Natural killer cell treated with Interleukin-12 subunit alpha and Interleukin-12 subunit beta and Interleukin-15 and Interleukin-18, amount 100 ng/mL, for 72 hours (primary cell): ENCODE measurements at places on chromosomes 12 and 14. TPM values are rescaled to one million over a fixed set of nuclear protein-coding genes. Genes with fewer than 3 reads are reported as not detected.

DNA sequence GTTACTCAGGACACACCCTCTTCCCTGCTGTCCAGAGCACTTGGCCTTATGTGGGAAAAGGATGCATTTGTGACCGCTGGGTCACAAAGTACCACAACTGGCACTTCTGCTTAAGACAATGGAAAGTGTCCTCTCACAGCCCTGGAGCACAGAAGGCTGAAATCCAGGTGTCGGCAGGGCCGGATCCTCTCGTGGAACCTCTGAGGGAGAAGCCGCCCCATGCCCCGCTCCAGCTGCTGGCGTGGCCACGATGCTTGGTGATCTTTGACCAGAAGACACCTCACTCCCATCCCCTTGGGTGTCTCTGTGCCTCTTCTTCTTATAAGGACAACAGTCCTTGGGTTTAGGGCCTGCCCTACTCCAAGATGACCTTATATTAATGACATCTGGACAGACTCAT lies 157.0 kb downstream of the PIWIL1 start:
- H3K27ac ChIP-seq, result no peak overlapping the region
- H3K27me3 ChIP-seq, result peaks cover 4% of the 10 kb centered on the region
- no peak for DNase-seq
- H3K36me3 ChIP-seq, result no peaks in the 10 kb centered on the region

- no peak for DNase-seq
- no peaks in the 10 kb centered on the region for H3K27me3 ChIP-seq
- no peaks in the 10 kb centered on the region for H3K4me1 ChIP-seq
- no peak overlapping the region for H3K27ac ChIP-seq
Measured at GRCh38 chr12:78386871-78387270, 477.7 kb upstream of the SYT1 start.

GRCh38 chr14:61515436-61516117 lies 179.7 kb upstream of the HIF1A start:
- H3K4me1 ChIP-seq, result peaks cover 78% of the 10 kb centered on the region

DNA sequence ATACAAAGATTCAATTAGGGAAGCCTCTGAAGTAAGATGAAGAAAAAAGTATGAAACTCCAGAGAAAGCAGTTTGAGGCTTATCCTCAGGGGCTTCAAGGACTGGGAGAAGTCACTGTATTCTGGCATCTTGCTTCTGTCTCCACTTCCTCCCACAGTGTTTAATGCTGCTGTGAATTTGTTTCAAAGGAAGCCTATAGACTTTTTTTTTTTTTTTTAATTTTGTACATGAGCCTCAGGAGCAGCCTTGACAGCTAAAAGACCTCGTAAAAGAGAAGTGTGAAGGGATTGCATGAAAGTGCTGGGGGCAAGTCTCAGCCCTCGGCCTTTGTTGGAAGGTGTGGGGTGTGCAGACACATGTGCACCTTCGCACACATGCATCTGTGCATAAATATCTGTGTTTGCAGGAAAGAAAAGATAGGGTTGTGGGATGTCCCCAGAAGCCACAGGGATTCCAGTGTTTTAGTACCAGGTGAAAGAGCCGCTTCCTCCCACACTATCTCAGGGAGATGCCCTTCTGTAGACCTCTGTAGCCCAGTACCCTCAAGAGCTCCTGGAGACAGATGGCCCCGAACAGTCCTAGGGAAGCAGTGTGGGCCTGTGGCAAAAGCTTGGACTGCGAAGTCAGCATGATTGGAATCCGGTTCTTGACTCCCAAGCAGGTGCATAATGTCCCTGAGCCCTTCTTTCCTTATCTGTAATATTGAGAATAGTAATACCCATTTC lies 193.5 kb upstream of the BCL2L14 start:
- H3K36me3 ChIP-seq, result peaks cover 12% of the 10 kb centered on the region
- no peak overlapping the region for H3K4me3 ChIP-seq
- H3K4me1 ChIP-seq, result peaks cover 13% of the 10 kb centered on the region
- no peak for DNase-seq

DNA sequence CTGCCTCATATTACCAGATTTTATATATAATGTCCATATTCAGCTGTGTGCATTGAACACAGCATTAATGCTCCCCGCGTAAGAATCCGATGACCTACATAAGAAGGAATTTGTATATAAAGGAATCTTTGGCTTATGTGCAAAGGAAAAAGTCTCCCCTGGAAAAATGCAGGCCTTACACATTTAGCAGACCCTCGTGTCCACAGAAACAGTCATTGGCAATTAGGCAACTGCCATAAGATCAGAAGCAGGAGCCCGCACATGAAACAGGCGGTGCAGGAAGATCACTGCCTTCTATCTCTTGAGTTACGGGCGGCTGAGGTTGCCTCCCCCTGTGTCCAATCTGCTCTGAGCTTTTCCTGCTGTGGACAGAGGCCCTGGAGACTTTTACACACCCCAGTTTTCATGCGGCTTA lies 63.2 kb upstream of the RFX4 start:
- H3K27me3 ChIP-seq, result peaks cover 10% of the 10 kb centered on the region
- no peak overlapping the region for H3K4me3 ChIP-seq
- H3K36me3 ChIP-seq, result no peaks in the 10 kb centered on the region
- H3K4me1 ChIP-seq, result no peaks in the 10 kb centered on the region
- H3K27ac ChIP-seq, result no peak overlapping the region

GRCh38 chr14:37056473-37056872 lies 115.9 kb downstream of the SLC25A21 start:
- no peaks in the 10 kb centered on the region for H3K4me1 ChIP-seq
- peaks cover 4% of the 10 kb centered on the region for H3K36me3 ChIP-seq
- H3K27ac ChIP-seq, result no peak overlapping the region
- DNase-seq, result no peak

GRCh38 chr14:91352053-91352452 lies 65.6 kb downstream of the CCDC88C start:
- H3K27me3 ChIP-seq, result no peaks in the 10 kb centered on the region
- peak overlapping the region; percentile 88 for H3K4me3 ChIP-seq
- no peak for DNase-seq
- H3K27ac ChIP-seq, result peak overlapping the region; percentile 93
- H3K36me3 ChIP-seq, result no peaks in the 10 kb centered on the region
- peaks cover 84% of the 10 kb centered on the region for H3K4me1 ChIP-seq

- H3K27me3 ChIP-seq, result no peaks in the 10 kb centered on the region
- H3K4me1 ChIP-seq, result peaks cover 30% of the 10 kb centered on the region
- no peaks in the 10 kb centered on the region for H3K36me3 ChIP-seq
- H3K27ac ChIP-seq, result peak overlapping the region; percentile 100
- H3K4me3 ChIP-seq, result peak overlapping the region; percentile 91
- DNase-seq, result no peak
Measured at GRCh38 chr12:62604871-62605270, 138.2 kb downstream of the MON2 start.

DNA sequence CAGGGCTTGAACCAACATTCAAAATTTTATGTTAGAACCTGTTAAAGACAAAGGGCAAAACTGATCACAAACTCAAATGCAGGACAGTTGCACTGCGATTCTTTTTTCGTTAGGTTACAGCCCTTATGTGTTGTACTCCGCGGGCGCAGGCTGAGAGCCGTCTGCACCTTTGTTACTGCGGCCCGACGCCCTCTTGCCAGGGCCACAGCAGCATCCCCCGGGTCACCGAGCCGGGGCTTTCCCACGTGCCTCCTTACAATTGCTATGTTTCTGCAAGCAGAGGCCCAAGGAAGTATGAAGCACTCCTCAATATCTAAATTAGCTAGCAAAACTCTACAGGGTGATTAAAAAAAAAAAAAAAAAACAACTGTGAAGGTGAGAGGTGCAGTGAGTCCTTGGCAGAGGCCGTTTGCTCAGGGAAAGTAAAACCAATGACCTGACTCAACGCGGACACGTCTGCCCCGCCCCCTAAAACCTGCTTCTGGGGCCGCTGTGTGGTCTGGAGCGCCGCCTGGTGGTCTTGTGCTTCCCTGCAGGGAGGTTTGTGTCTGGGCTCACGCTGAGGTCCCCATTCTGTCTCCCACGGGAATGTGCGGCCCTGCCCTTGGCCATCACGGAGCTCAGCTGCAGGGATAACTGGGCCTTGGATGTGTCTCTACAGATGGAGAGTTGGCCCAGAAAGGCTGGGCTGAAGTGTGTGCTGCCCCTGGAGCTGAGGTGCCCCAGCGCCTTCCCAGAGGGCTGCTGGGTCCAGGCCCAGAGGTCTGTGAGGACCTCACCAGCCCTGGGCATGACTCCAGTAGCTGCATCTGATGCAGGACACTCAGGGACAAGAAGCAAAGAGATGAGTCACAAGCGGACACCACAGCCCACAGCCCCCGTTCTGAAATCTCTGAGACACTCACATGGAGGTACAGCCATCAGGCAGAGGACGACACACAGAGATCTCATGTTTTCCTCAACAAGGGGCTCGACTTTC lies 418.5 kb downstream of the TMEM121 start:
- H3K36me3 ChIP-seq, result no peaks in the 10 kb centered on the region
- H3K27me3 ChIP-seq, result peaks cover 26% of the 10 kb centered on the region
- peak overlapping the region; percentile 61 for H3K27ac ChIP-seq
- DNase-seq, result peak; percentile 81

DNA sequence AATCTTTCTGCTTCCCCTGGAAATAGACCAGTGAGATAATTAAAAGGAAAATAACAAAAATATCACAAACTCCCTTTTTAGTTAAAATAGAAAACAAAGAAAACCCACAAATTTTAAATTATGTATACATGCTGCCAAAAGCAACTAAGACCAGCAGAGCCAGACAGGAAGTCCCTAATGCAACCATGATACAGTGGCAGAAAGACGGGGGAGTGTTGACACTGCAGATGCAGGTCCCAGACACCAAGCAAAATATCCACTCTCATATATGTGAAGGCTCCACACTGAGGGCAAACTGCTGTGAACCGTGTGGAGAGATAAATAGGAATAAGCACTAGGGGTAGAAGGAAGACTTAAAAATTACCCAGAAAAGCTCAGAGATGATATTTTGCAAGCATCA lies 401.0 kb downstream of the BTG1 start:
- H3K4me3 ChIP-seq, result no peak overlapping the region
- no peaks in the 10 kb centered on the region for H3K36me3 ChIP-seq
- no peak for DNase-seq
- peaks cover 2% of the 10 kb centered on the region for H3K27me3 ChIP-seq

- no peak overlapping the region for H3K27ac ChIP-seq
- no peak for DNase-seq
- no peak overlapping the region for H3K4me3 ChIP-seq
- H3K36me3 ChIP-seq, result no peaks in the 10 kb centered on the region
Measured at GRCh38 chr14:38755036-38755435, 348.0 kb downstream of the SEC23A start.

DNA sequence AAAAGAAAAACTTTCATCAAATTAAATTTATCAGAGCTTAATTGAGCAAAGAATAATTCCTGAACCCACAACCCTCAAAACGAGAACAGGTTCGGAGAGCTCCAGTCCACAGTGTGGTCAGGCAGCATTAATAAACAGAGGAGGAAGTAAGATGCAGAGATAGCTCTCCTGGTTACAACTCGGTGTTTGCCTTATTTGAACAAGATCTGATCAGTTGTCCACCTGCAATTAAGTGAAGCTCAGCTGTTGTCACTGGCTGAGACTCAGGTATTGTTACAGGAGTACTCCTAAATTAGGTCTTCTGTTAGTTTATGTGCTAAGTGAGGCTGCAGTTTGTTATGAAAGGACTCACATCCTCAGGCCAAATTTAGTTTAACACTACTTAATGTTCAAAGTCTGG lies 451.4 kb upstream of the PDE3A start:
- no peak overlapping the region for H3K4me3 ChIP-seq
- H3K27ac ChIP-seq, result no peak overlapping the region
- H3K36me3 ChIP-seq, result no peaks in the 10 kb centered on the region
- H3K27me3 ChIP-seq, result peaks cover 29% of the 10 kb centered on the region
- H3K4me1 ChIP-seq, result no peaks in the 10 kb centered on the region
- no peak for DNase-seq

- H3K4me3 ChIP-seq, result no peak overlapping the region
- H3K27me3 ChIP-seq, result no peaks in the 10 kb centered on the region
- no peaks in the 10 kb centered on the region for H3K36me3 ChIP-seq
- no peak for DNase-seq
Measured at GRCh38 chr12:1474041-1474573, 120.3 kb downstream of the FBXL14 start.

DNA sequence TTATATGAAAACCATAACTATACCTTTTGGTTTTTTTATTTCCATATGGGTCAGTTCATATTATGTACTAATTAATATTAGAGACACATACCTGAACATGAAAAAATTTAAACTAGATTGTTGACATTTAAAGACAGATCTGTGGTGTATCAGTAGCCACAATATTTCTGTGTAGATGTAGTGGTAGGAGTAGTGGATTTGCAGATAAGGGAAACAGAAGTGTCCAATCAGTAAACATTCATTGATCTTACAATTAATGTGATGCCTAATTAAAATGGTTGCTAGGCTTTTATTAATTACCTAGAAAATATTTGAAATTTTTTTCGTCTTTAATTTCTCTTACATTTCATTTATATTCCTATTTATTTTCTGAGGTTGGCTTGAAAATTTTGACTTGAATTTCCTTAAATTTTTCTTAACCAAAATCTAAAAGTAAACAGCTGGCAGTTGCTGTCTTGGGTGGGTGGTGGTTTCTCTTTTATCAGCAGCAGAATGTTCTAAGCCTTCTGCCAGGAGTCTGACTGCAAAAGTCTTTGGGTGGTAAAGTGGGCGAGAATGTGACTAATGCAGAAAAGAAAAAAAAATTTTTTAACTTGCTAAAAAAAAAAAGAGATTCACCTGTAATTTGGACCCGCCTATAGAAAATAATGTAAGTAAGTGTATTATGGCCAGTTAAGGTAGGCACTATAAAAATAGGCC lies 2.4 kb downstream of the FGFR1OP2 start:
- no peak for DNase-seq
- peaks cover 76% of the 10 kb centered on the region for H3K4me1 ChIP-seq
- no peaks in the 10 kb centered on the region for H3K27me3 ChIP-seq
- H3K4me3 ChIP-seq, result peak overlapping the region; percentile 98

DNA sequence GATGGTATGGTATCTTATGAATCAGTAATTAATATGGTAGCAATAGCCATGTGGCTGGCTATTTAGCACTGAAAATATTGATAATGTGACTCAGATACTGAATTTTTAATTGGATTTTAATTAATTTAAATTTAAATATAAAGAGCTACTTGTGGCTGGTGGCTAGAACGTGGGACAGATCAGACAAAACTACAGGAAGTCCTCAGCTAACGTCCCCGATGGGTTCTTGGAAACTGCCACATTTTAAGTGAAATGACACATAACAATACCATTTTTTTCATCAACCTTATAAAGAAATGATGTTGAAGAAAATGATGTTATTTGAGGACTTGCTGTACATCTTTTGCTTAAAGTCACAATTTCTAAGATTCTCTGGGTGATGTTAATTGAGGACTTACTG lies 138.1 kb upstream of the FLRT2 start:
- no peaks in the 10 kb centered on the region for H3K36me3 ChIP-seq
- H3K4me3 ChIP-seq, result peak overlapping the region; percentile 57
- H3K4me1 ChIP-seq, result peaks cover 5% of the 10 kb centered on the region

DNA sequence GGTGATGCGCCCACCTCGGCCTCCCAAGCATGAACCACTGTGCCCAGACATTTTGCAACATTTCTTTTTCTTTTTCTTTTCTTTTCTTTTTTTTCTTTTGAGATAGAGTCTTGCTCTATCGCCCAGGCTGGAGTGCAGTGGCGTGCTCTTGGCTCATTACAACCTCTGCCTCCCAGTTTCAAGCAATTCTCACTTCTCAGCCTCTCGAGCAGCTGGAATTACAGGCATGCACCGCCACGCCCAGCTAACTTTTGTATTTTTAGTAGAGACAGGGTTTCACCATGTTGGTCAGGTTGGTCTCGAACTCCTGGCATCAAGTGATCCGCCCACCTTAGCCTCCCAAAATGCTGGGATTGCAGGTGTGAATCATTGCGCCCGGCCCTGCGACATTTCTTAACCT lies 7.6 kb upstream of the CDC42BPB start:
- H3K4me1 ChIP-seq, result no peaks in the 10 kb centered on the region
- no peaks in the 10 kb centered on the region for H3K36me3 ChIP-seq
- peaks cover 19% of the 10 kb centered on the region for H3K27me3 ChIP-seq
- no peak overlapping the region for H3K27ac ChIP-seq
- DNase-seq, result no peak
- H3K4me3 ChIP-seq, result no peak overlapping the region

Gene TEX52
- not detected for total RNA-seq
